CD4-positive, CD25-positive, alpha-beta regulatory T cell (primary cell): ENCODE measurements at places on chromosomes 3 and 15. TPM values are rescaled to one million over a fixed set of nuclear protein-coding genes. Genes with fewer than 3 reads are reported as not detected.
A peak's percentile ranks its signal among the peaks of the same experiment; 100 is the strongest.

The GOLGA6D gene
- total RNA-seq = not detected

- peak; percentile 10 for DNase-seq
Measured at GRCh38 chr3:36843065-36844051, 79.0 kb upstream of the DCLK3 start.

DNA sequence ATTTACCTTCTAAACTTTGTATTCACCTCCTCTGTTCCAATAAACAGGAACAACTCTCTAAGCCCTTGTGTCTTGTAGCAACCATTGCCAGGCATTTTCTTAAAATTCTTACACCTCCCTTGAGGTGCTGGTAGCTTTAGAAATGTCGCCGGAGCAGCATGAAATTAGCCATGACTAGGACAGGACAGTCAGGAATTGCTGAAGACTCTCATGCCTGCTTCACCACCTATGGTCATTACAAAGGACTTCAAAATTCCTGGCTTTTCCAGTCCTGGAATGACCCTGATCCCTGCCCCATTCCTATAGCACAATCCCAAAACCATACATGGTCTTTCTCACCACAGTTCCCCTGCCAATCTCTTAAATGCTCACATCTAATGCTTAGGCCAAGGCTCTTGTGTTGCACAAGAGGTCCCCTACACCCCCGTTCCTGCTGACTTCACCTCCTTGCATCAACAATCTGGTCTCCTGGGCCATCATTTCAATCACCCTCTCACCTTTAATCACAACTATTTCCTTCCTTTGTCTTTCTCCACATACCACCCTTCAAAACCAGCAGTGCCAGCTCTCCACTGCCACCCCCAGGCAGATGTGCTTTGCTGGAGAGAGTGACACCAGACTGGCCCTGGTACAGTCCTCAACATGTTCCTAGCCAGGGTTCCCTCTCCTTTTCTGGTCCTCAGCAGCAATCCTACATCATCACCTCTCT, 113.2 kb upstream of the TJP1 start:
- DNase-seq = no peak

DNA sequence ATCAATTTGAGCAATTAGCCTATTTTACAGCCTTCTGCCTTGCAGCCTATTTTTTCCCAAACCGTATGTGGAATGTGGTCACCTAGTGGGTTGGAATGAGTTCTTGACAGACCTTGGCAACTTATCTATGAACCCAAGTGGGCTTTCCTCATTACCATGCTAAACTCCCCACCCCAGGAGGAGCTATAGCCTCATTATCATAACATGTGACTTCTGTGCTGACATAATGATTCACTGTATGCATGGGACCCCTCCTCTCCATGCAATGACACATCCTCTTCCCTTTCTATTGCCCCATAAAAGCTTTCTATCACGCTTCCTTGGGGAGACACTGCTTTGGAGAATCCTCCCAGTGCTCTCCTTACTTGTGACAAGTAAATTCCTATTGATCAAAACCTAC, 83.5 kb upstream of the FHIT start:
- DNase-seq = no peak
